SJSA1 (cell line): ENCODE measurements at places on chromosomes 4 and X. TPM values are rescaled to one million over a fixed set of nuclear protein-coding genes. Genes with fewer than 3 reads are reported as not detected.
A peak's percentile ranks its signal among the peaks of the same experiment; 100 is the strongest.

Gene GRIA3
- total RNA-seq = not detected in 2 replicates

DNA sequence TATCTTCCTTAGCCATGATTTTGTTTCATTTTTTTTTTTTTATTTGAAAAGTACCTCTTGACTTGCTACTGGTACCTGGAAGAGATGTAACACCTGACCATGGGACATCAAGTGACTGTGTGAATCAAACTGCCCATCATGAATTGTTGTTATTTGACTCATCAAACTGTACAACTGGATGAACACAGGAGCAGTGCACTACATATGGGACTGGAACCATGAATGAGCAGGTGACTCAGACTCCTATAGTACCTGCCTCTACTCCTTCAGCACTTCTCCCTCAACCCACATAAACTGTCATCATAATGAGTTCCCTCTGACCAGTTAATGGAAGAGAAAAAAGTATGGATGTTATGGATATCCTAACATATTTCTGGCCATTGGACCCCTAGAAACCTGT lies 15.9 kb upstream of the UBE2D3 start:
- H3K4me1 ChIP-seq = no peaks in the 10 kb centered on the region
- H3K36me3 ChIP-seq = no peaks in the 10 kb centered on the region
- H3K27ac ChIP-seq = no peak overlapping the region
- H3K27me3 ChIP-seq = no peaks in the 10 kb centered on the region
- DNase-seq = no peak

Gene PACRGL
- total RNA-seq = 10.8 and 12.8 TPM in 2 replicates

Gene SSX1
- 1.4 TPM in 1 of 2 replicates, not detected in the other for total RNA-seq

Gene TRPC5OS
- not detected in 2 replicates for total RNA-seq

DNA sequence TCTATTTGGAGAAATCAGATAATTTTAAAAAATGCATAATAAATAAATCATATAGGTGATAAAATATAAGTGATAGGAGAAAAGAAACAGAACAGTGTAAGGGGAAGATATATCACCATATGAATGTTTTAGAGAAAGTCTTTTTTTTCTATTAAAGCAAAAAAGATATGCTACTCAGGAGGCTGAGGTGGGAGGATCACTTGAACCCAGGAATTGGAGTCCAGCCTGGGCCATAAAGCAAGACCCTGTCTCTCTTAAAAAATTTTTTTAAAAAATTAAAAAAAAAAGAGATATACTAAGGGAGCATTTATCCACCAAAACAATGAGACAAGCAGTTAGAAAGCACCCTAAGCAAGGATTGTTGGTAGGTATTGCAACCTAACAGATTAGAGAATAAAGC lies 6.1 kb downstream of the TMEM156 start:
- H3K4me3 ChIP-seq = no peak overlapping the region
- no peak for DNase-seq
- peaks cover 12% of the 10 kb centered on the region for H3K4me1 ChIP-seq
- no peaks in the 10 kb centered on the region for H3K27me3 ChIP-seq
- H3K27ac ChIP-seq = peak overlapping the region; percentile 40
- no peaks in the 10 kb centered on the region for H3K36me3 ChIP-seq
